ENCODE measurements at places on chromosomes 16 and 17. TPM values are rescaled to one million over a fixed set of nuclear protein-coding genes. Genes with fewer than 3 reads are reported as not detected.

Gene C17orf78
- not detected for total RNA-seq

Gene IFT20
- total RNA-seq: 14.0 TPM

Gene ENPP7
- total RNA-seq: not detected

Gene SNX20
- total RNA-seq: not detected

Gene GRAP
- total RNA-seq: 2.1 TPM

Gene ARL17A
- 13.7 TPM for total RNA-seq

Gene SLFN14
- total RNA-seq: not detected

Gene VAMP2
- total RNA-seq: 47.2 TPM

Data from neural crest cell (in vitro differentiated cells).